Sciatic nerve (tissue), 2 donors: ENCODE measurements at places on chromosomes 4 and X. TPM values are rescaled to one million over a fixed set of nuclear protein-coding genes. Genes with fewer than 3 reads are reported as not detected.

- DNase-seq, result no peak
These were observed 184.9 kb downstream of the COMMD8 start for GRCh38 chr4:47278631-47279030.

- no peak for DNase-seq
These were observed 199.8 kb upstream of the GATB start for GRCh38 chr4:151960449-151961230.

DNA sequence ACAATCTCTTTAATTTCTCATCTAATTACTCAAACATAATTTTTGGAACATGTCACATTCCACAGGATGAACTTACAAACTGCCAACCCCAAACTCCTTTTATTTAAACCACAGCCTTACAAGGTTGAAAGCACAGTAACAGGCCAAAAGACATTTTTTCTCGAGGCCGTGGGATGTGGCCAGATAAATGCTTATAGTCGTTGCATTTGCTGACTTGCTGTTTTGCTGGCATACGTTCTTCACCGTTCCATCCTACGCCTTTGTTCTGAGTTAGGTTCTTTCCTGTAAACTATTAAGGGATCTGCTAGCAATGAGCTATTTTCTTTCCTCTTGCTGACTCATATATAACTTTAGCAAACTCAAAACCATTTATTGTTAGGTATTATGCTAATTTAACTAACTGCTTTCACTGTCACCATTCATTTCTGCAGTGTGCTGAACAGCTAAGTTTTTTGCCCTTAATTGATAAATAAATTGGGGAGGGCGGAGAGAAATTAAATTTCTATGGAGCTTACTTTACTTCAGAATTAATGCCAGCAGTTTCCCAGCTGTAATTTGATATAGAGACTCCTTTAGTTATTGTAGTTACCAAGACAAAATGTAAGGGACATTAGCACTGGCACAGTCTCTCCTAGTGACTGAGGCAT, 135.1 kb upstream of the PACRGL start:
- DNase-seq, result no peak

DNA sequence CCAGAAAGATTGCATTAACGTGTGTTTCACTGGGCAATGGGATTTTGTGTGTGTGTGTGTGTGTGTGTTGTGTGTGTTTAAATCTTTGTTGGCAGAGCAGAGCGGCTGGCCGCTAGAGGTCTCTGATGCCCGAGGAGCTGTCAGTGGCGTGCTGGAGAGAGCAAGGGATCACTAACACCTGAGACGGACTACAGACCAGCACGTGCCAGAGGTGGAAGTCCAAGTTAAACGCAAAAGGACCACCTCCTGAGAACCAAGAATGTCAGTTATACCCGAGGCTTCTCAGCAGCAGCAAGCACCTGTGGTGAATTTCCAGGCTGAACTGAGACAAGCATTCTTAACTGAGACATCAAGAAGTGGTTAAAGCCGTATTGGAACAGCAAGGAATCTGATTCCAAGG, 9.0 kb upstream of the SLC25A14 start:
- no peak for DNase-seq

DNA sequence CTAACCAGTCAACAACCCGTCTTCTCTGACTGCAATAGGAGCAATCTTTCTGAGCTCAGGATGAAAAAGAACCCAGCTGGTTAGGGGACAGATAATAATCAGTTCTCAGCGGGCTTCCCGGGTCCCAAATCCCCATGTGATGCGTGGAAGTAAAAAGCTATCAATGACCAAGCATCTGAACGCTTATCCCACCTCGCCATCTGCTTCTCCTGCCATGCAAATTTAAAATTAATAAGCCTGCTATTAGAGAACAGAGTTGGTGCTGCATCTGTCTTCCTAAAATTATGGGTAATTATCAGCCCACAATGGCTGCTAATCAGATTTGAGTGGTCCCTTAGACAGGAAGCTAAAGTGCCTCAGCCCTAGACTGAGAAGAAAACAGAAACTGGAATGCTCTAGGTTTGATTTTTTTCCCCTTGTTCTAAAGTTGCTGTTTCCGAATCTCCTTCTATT, 37.5 kb downstream of the AFAP1 start:
- DNase-seq, result no peak

DNA sequence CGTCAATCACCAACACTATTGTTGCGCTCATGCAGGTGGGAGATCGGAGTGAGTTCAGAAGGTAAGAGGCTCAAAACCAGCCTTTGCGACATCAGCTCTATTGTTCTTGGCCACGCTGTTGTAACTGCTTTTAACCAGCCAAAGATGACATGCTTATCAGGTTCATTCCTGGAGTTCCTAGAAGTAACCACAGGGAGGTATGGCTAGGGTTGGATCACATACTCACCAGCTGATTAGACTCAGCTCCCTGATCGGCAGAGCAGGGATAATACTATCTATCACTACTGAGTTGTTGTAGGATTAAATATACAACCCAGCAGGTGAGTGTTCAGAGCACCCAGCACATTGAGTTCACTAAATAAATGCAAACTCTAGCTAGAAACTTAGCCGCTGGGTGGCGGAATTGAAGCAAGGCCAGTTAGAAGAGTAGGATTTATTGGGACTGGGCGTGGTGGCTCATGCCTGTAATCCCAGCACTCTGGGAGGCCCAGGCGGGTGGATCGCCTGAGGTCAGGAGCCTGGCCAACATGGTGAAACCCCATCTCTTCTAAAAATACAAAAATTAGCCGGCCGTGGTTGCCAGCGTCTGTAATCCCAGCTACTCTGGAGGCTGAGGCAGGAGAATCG, 12.4 kb downstream of the SLC34A2 start:
- no peak for DNase-seq

- DNase-seq, result no peak
These were observed 7.8 kb downstream of the QDPR start for GRCh38 chr4:17504081-17504480.

GRCh38 chrX:123361371-123361770, 177.3 kb downstream of the GRIA3 start:
- no peak for DNase-seq

DNA sequence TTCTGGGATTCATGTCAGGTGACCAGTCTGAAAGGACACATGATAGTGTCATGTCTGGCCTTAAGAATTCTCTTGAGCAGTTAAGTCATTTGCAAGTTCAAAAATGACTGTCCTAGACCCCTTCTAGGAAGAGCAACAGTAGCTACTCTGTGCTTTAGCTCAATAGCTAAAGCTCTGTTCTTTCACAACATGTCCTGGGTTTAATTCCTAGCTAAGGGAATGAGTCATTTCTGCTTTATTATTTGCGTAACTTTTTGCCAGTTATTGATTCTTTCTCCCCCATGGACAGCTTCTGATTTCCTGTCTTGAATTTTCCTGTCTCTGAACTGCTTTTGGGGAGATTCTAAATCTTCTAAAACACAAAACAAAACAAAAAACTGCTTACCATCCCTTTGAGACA, 1055.8 kb upstream of the DIAPH2 start:
- DNase-seq, result no peak

Gene BEX4
- total RNA-seq, result 38.9 TPM
